ENCODE measurements at places on chromosomes 2 and 18.
A peak's percentile ranks its signal among the peaks of the same experiment; 100 is the strongest.

DNA sequence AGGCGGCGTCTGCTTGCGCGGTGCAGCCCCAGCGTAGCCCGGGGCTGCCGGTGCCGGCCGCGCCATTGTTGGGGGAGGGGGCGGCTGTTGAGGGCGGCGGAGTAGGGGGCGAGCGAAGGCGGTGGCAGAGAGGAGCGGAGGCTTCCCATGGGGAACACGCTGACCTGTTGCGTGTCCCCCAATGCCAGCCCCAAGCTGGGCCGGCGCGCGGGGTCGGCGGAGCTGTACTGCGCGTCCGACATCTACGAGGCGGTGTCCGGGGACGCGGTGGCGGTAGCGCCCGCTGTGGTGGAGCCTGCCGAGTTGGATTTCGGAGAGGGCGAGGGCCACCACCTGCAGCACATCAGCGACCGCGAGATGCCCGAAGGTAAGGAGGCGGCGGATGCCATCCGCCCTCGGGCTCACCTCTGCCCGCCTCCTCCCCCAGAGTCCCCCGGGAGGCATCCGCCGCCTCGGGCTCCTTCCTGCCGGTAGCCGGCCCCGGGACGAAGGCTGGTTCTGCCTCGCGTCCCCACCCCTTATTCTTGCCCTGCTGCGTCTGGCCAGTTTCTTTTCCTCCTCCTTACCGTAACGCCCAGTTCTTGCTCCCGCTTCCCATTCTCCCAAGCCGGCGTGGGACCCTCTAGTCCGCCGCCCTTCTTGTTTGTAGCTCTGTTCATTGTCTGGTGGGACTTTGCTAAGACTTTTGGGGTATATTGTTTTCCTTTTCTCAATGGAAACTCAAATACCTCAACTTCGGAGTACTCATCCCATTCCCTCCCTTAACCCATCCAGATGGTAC is 500 bp downstream of the CCNYL1 start:
- peak; percentile 33 for DNase-seq

DNA sequence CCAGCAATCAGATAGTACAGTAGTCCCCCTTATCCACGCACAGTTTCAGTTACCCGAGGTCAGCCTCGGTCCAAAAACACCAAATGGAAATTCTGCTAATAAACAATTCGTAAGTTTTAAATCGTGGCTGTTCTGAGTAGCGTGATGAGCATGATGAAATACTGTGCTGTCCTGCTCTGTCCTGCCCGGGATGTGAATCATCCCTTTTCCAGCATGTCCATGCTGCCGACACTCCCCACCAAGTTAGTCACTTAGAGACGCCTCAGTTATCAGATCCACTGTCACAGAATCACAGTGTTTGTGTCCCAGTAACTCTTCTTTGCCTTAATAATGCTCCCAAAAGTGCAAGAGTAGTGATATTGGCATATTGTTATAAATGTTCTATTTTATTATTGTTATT is 62.1 kb downstream of the MEX3C start:
- peak; percentile 35 for DNase-seq

DNA sequence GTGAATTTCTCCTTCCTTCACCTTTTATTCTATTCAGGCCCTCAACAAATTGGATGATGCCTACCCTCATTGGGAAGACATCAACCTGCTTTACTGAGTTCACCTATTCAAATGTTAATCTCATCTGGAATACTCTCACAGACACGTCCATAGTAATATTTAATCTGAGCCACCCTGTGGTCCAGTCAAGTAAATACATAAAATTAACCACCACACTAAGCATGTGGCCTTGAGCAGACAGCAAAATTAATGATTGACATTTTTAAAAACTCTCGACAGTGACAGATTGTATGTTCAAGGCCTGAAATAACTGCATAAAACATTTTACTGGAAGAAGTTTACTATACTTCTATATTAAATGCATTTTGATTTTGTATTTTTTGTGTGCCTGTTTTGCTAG is 540.6 kb upstream of the GCFC2 start:
- DNase-seq, result no peak

DNA sequence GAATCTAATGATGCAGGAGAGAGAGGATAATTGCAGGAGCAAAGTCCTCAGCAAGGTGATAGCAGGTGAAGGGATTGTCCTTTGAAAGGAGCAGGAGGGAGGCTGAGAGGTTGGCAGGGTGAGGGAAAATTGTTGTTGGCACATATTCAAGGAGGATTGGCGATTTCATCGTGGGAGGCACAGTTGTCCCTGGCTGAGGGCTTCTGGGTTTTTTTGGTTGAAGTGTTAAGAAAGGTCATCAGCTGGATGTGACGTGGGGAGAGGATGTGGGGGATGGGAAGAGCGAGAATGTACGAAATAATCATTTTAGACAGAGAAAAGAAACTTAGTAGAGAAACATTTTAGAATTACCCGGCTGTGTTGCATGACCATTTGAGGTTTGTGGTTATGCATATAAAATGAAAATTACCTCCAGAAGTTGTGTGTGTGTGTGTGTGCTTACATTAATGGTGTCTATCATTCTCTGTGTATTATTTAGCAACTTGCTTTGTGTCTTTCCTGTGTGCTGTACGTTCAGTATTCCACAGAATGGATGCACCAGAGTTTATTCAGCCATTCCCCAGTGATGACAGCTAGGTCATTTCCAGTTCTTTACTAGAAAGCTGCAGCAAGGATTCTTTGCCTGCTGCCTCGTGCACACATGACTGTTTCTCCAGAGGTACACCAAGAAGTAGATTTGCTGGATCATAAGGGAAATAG is 67.6 kb downstream of the SDC1 start:
- DNase-seq, result peak; percentile 54

DNA sequence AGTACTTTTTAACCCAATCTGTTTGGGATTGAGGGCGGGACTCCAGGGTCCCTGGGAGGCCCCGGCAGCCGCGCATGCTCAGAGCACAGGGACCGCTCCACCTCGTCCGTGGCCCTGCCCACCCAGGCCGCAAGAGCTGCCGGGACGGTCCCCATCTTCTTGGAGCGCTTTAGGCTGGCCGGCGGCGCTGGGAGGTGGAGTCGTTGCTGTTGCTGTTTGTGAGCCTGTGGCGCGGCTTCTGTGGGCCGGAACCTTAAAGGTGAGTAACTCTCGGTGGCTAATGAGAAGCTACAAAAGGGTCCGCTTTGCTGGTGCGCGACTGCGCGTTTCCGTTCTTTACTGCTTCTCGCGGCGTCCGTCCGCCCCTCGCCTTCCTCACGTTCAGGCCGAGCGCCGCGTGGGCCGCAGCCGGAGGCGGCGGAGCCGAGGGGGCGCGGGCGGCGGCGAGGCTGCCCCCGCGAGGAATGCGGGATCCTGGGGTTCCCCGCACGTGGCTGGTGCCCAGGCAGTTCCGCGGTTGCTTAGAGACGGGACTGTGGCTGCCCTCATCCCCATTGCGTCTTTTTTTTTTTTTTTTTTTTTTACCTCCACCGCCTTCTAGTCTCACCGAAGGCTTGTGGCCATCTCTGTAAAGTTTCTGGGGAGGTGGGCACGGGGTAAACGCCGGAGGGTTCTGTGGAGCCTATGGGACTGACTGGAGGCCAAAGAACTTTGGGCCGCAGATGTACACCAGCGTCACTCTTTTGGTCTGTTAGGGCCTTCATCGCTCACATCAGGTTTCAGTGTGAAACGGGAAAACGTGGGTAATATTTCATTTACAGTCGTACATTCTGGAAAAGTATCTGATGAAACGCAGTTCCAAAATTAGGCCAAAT is at the start of gene SSB:
Gene SSB, plus strand, starts transcription at position 154 of the 875 bp plus-strand sequence. CDS start 2,090 bp downstream, outside the sequence.
- peak; percentile 89 for DNase-seq

- no peak for DNase-seq
Measured at GRCh38 chr18:35174093-35174731, 66.6 kb upstream of the ZNF397 start.
